Esophagus squamous epithelium (tissue), 5 donors: ENCODE measurements at places on chromosomes 11 and 22.
A peak's percentile ranks its signal among the peaks of the same experiment; 100 is the strongest.

GRCh38 chr11:102545701-102546100 is 15.2 kb upstream of the MMP7 start:
- DNase-seq = no peak

- DNase-seq = no peak
Observed at GRCh38 chr11:92865352-92865751, 104.1 kb upstream of the MTNR1B start.

DNA sequence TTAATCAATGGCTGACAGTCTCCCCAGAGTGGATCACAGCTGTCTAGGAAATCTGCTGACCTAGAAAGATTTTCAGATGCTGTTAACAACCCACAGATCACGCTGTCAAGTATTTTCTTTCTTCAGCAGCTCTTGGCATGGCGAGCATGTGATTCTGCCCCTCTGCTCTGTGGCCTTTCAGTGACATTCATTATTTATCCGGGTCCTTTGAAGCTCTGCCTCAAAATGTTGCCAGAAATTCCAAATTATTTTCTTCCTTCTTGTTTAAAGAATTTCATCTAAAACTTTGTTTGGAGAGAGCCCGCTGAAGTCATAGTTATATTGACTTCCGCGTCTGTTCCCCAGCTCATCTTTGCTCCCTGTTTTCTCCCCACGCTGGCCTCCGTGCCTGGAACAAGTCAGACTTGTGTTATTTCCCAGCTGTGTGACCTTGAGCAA is 134.1 kb downstream of the COMMD9 start:
- DNase-seq = no peak

DNA sequence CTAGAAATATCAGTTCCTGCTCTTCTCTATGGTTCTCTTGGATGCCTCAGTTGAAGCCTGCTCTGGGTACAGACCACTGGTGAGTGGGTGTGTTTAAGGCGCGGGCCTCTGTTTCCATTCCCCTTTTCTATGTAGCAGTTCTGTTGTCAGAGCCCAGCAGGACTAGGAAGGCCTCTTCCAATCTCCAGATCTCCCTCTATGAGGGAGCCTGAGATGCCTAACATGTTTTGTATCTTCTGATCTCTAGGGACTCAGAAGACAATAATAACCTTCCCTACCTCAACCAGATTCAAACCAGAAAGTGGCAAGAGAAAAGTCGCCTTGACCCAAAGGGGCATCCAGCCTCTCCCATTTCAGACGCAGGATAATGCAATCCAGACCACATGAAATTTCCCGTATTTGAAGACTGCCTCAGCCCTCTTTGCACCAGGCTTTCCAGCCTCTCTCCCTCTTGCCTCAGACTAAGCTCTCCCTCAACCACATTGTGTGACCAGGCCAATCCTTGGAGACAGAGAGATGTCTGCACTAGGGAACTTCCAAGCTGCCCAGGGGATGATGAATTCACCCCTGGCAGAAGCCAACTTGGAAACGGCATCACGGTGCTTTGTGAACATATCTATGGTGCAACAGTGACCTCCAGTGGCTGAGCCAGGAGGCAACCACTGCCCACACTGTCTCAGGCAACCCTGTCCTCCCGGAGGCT is 150.1 kb upstream of the UBASH3B start:
- DNase-seq = peak; percentile 9

DNA sequence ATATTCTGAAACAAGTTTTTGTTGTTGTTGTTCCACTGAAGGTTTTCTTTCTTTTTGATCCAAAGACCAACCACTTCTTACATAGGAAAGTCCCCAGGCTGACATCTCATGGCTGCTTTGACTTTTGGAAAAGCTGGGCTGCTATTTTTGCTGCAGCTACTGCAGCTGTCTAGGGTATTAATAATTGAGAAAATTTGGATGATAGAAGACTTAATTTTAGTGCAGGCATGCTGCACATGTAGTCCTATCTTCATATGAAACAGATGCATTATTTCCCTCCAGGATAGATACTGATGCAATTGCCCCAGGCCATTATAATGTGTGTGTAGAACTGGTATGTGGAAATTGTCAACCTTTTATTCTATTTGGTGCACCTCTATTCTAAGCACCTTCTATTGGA is 131.4 kb downstream of the NAV2 start:
- no peak for DNase-seq

DNA sequence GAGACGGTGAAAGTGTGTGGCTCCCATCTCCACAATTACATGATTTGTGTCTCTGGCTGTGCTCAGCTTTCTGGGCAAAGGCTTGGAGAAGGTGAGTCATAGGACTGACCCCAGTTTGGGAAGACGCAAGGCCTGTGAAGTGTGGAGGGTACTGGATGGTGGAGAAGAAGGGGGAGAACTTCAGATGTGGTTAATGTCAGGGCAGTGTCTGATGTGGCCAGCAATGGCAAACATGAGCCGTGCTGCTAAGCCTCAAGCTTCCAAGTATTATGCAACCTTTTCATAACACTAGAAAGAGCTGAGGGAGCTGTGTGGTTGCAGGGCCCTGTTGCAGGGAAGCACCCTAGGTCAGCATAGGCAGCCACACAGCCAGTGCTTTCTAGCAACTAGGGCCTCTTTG is 110.9 kb downstream of the NTM start:
- DNase-seq = no peak

DNA sequence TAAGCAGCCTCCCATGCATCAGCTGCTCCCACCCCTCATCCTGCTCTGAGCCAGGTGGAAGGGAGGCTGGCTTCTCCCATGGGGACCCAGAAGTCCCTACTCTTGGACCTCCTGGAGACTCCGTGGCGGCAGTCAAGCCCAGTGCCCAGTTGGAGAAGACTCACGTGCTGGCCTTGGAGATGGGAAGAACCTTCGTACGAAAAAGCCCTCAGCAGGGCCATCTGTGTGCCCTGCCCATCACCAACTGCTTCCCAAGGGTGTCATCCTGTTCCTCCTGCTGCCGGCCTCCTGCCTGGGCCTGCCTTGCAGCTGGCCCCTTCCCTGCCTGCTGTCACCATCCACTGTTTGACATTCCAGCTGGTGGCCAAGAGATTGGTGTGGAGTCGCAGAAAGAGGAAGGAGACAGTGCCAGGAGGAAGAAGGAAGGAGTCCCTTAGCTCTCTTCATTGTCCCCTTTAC is 28.0 kb downstream of the ARHGAP1 start:
- DNase-seq = no peak

- DNase-seq = no peak
Observed at GRCh38 chr22:22810018-22810427, 77.6 kb upstream of the IGLL5 start.

DNA sequence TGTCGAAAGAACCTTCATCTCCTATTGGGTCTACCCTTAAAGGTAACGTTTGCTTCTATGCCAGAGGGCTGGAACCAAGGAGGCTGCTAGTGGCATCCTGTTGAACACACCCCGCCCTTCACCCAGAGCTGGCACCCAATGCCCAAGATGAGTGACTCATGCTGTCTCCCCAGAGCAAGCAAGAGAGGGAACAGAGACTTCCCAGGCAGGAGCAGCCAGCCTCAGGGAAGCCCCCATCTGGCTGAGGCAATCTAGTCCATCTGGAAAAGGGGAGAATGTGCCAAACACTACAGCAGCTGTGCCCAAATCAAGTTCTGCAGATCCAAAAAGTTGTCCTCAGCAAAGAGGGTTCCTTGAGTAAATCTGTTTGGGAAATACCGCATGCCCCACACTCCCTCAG is 91.9 kb upstream of the TP53I11 start:
- DNase-seq = no peak

GRCh38 chr11:70078095-70078780 is at the start of gene ANO1:
ANO1 (plus strand) TSS chr11:70078317; CDS start chr11:70078607, 290 bp downstream.
- DNase-seq = no peak

DNA sequence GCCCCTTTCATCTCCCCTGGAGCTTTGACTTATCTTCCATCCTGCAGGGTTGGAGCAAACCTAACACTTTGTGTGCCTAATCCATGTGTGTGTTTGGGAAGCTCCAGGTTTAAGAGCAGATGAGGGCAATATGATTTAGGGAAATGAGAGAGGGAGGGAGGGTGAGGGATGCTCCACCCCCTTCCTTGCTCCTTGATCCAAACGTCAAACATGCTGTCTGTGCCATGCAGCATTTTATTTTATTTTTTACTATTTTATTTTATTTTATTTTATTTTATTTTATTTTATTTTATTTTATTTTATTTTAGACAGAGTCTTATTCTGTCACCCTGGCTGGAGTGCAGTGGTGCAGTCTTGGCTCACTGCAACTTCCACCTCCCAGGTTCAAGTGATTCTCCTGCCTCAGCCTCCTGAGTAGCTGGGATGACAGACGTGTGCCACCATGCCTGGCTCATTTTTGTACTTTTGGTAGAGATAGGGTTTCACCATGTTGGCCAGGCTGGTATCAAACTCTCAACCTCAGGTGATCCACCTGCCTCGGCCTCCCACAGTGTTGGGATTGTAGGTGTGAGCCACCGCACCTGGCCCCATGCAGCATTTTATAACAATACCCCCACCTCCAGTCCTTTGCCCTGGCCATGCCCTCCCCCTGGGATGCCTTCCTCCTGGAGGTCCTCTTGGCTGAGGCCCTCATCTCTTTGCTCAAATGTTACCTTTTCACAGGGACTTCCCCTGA is 52.6 kb upstream of the CRYBB3 start:
- no peak for DNase-seq

GRCh38 chr11:59556917-59557348 is 45.6 kb downstream of the OR4D9 start:
- no peak for DNase-seq

- no peak for DNase-seq
Observed at GRCh38 chr22:18044548-18045271, 20.3 kb upstream of the MICAL3 start.

DNA sequence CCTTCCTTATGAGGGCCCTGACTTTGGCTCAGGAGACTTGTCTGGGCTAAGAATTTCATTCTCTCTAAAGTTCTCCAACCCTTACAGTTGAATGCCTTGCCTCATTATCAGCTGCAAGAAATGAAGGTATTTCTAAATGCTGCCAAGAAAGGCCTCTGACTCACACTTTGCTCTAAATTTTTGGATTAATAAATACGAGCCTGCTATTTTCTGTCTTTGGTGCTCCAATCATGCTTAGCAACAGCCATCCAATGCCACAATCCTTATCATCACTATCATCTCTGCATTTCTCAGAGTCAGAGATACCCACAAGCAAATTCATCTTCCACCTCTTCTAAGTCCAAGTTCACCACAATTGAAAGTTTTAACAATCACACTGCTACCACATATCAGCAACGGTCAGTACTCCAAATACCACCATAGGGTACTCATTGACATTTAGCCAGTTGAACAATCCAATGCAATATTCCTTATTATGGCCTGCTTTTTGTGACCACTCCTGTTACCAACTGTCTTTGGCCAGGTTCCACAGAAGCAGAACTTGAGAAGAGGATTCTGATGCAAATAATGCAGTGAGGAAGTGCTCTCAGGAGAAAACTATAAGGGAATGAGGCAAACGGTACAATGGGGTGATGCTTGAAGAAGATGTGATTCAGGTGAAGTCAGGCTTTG is 5.7 kb downstream of the PATE2 start:
- no peak for DNase-seq

GRCh38 chr11:97140885-97141494 is 751.2 kb downstream of the JRKL start:
- no peak for DNase-seq

GRCh38 chr11:86702220-86702983 is 30.0 kb upstream of the ME3 start:
- DNase-seq = no peak

DNA sequence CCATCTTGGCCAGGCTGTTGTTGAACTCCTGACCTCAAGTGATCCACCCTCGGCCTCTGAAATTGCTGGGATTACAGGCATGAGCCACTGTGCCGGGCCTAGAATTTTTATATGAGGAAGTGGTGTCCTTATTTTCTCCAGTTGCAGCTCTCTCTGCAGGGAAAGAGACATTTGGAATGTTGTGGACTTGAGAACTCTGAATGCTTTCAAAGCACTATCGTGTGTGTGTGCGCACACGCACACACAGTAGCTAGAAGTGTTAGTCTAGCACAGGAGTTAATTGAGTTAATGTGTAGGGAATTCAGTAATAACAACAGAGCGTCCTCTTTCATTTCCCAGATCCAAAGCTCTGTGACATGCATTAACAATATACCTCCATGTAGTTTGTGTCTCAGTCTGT is 164.0 kb upstream of the RASSF10 start:
- DNase-seq = no peak

DNA sequence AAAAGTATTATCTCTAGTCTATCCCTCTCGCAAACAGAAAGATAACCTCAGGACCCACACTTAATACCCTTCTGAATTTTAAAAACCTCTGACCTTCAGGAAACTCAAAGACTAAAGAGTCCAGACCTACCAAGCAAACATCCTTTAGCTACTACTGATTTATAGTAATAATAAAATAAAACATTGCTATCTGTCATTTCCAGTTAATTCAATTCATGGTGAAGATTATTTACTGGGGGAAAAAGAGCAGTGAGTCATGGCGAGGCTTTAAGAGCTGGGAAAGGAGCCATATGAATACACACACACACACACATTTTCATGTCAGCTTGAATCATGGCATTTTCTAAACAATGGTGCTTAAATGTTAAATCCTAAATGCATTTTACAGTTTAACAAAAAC is 87.1 kb downstream of the FAM76B start:
- DNase-seq = no peak

DNA sequence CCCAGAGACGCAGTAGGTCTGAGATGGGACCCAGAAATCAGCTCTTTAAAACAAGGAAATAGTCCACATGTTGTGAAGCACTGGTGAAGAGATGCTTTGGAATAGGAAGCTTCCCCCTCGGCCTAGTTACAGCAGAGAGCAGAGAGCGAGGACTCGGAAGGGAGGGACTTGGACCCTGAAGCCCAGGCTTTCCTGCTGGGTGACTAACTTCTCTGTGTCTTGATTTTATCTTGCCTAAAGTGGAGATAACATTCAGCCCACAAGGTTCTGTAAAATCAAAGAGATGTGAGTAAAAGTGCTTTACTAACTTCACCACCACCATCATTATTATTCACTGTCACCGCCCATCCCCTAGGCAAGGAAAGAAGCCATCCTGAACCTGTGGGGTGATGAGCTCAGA is 58.4 kb downstream of the THAP12 start:
- no peak for DNase-seq

- DNase-seq = no peak
Observed at GRCh38 chr11:120185706-120186455, 25.0 kb upstream of the OAF start.

GRCh38 chr11:70233511-70233934 is 30.4 kb downstream of the FADD start:
- no peak for DNase-seq
